ENCODE measurements at places on chromosomes 5 and 9.

- DNase-seq = no peak
Measured at GRCh38 chr5:153744751-153745150, 254.3 kb downstream of the GRIA1 start.

DNA sequence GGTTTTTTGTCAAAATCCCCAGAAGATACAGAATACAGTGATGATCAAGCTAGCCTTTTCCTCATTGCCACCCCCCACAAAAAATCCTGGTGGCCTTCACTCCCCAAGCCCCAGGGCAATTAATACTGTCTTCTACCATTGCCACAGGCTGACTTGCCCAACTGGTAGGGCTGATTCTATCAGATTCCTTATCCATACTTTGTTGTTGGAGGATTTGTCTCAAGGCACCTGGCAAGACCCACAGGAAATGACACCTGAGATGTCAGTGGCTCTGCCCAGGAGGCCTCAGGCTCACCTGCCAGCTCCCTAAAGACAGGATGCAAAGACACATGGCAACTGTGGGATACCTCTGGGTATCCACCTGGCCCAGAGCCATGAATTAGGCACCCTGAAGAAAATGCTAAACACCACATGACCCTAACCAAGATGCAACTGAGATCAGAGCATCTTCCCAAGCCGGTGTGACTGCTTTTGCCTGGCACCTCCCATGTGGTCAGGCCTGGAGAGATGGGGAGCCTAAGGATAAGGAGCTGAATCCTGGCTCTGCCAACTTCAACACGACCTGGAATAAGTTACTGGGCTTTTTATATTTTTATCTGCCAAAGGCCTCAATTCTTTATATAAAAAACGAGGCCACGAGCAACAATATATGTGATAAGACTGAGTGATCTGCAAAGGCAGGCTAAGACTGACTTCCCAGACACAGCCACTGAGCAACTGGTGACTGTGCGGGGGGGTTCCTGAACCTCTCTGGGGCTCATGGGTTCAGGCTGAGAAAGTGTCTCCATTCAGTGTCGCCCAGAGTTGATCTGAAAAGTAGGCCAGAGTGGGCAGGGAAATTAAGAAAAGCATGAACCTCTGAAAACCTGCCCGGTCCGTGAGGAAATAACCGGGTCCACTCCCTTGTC, 944 bp downstream of the ATOX1 start:
- DNase-seq = peak; percentile 54

DNA sequence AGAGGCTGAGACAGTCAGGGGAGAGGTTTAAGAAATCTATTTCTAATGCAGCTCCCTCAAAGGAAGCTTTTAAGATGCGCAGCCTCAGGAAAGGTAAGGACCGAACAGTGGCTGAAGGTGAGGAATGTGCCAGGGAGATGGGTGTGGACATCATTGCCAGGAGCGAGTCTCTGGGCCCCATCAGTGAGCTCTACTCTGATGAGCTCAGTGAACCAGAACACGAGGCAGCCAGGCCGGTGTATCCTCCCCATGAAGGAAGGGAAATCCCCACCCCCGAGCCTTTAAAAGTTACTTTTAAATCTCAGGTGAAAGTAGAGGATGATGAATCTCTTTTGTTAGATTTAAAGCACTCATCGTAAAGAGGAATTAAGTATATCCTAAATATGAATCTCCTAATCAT, 8.2 kb downstream of the CAVIN4 start:
- no peak for DNase-seq

DNA sequence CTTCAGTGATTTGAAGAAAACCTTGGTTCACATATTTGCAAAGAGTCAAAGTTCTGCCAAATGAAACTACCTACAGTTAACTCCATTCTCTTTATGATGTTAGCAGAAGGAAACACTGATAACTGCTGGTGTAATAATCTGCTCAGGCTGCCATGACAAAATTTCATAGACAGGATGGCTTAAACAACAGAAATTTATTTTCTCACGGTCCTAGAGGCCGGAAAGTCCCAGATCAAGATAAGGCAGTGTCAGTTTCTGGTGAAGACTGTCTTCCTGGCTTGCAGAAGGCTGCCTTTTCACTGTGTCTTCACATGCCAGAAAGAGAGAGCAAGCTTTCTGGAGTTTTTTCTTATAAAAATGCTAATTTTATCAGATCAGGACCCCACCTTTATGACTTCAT, 102.4 kb upstream of the PARP8 start:
- peak; percentile 34 for DNase-seq

GRCh38 chr5:96336351-96336985, 96.6 kb downstream of the PCSK1 start:
- DNase-seq = peak; percentile 81

GRCh38 chr9:130347931-130348330, 82.4 kb downstream of the HMCN2 start:
- no peak for DNase-seq

DNA sequence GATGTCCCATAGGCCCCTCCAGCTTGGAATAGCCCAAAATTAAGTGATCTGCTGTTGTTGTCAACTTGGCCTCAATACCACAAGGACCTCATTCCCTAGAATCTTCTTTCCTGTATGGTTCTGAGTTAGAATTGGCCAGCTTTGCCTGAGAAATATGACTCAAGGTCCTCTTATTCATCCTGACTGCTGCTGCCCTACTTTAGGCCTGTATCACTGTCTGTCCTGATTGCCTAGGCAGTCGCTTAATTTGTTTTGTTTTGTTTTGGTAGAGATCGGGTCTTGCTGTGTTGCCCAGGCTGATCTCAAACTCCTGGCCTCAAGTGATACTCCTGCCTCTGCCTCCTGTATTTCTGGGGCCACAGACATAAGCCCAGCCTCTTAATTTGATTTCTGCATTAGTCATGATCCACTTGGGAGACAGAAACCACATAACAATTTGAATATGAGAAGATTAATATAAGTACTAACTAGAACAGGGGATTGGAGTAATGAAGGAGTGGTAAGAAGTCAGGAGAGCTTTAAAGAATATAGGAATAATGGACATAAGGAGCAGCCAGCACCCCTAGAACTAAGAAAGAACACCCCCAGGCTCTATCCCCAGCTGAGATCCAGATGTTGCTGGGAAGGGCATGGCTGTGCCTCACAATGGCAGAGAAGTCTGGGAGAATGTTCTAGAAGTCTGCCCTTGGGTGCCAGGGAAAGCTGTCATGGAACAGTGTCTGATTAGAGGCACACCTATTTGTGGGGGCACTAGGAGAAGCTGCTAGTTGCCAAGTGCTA, 4.6 kb downstream of the TEX53 start:
- peak; percentile 9 for DNase-seq

DNA sequence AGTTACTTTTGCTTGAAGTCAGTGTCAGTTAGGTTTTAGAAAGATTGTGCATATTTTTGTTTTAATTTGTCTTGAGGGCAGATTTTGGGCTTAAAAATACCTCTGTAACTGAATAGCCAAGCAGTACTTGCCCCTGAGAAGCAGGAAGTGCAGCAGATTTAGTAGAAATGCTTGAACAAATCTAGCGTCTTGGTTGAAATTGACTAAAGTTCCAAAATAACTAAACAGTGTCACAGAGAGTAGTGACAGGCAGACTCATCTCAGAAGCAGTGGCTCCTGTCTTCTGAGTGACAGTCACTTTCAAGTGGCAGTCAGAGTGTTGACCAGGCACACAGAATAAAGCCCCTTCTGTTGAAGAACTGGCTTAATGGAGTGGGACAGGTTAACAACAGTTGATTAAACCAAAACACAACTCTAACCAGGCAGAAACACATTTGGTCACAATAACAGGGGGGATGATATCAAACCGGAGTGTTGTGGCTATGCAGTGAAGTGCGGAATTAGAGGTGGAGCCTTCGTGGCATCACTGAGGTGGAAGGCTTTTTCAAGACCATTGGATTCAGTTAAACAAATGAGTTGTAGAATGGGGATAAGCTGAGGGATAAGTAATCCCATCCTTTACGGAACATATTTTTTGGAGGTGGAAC, 29.1 kb downstream of the TRIO start:
- DNase-seq = no peak

GRCh38 chr5:156513123-156513815, 186.3 kb downstream of the SGCD start:
- no peak for DNase-seq

GRCh38 chr9:120690372-120690771, 23.9 kb downstream of the MEGF9 start:
- DNase-seq = no peak

DNA sequence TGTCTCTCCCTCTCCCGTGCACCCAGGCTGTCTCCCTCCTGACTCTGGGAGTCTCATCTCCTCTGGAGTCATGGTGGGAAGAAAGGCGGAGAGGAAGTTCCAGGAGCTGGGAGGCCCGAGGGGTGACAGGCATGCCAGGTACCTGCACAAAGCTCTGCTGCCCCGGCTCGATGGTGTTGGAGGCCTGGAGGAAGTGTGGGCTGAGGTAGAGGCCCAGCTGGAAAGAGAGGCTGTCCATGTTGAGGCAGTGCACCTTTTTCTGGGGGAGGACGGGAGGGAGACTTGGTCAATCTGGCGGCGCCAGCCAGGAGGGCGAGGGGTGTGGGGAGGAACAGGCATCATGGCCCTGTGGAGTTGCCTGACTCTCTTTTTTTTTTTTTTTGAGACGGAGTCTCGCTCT, 15.9 kb downstream of the FPGS start:
- DNase-seq = no peak

GRCh38 chr9:83342006-83342405, 196.2 kb downstream of the FRMD3 start:
- no peak for DNase-seq

GRCh38 chr9:137267933-137268355, 9.6 kb upstream of the TOR4A start:
- DNase-seq = no peak

DNA sequence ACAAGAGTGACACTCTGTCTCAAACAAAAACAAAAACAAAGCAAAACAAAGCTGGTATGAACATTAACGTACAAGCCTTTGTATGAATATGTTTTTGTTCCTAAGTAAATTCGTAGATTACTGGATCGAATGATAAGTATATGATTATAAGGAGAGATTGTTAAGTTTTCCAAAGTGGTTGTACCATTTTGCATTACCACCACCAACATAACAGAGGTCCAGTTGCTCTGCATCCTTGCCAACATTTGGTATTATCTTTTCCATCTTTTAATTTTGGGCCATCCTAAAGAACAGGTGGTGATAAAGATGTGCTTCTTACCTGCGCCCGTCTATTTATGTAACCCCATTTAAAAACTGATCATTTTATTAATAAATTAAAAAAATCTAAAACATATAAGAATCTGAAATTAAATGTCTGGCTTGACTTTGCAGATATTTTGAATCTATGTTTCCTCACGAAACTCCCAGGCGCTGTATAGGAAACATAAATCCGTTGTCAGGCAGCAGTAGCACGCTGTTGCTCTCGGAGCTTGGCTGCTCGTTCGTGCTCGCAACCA, 593 bp upstream of the NAA35 start:
- no peak for DNase-seq

- DNase-seq = no peak
Measured at GRCh38 chr9:137907776-137908175, 30.2 kb downstream of the CACNA1B start.

DNA sequence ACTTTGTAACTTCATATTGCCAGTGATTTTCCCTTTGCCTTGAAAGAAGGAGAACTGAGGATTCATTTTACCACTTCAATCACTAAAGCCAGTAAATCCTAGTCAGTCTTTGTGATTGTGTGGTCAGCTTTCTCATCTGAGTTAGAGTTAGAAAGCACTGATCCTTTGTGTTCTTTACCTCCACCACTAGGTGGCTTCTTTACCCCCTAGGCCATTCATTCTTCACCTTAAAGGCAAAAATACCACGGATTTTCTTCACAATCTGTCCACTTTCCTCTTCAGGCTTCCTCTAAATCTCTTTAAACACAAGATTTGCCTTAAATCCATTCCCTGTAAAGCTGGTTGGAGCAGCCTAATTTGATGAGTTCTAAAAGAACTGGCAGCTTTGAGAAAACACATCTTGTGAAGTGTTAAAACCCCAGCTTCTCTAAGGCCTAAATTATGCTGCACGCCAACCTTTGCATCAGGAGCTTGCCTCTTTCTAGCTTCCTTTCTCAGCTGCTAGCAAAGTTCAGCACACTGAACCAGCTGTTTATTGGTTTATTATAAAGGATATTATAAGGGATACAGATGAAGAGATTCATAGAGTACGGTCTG, 20.4 kb downstream of the BDP1 start:
- no peak for DNase-seq

DNA sequence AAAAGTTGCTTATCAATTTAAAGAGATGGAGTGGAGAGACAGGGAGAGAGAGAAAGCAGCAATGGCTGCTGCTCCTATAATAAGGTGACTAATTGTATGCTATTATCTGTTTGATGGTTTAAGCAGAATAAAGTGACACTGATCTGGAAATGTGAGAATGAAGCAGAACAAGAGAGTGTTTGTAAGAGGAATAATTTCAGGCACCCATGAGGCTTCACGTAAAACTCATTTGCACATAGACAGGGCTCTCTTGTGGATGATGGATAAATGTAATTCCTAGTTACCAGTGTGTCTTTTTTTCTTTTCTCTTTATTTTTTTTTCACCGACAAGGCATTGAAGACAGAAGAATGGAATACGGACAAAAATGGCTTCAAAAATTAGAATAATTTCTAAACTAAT, 228.8 kb upstream of the TYRP1 start:
- DNase-seq = no peak

Measured in activated naive CD4-positive, alpha-beta T cell treated with anti-CD3 and anti-CD28 coated beads for 36 hours (primary cell).